ENCODE measurements at places on chromosomes 6 and 20. TPM values are rescaled to one million over a fixed set of nuclear protein-coding genes. Genes with fewer than 3 reads are reported as not detected.

- DNase-seq = no peak
Measured at GRCh38 chr20:61233590-61233989, 18.5 kb upstream of the CDH4 start.

The EPHA7 gene
- not detected for total RNA-seq

DNA sequence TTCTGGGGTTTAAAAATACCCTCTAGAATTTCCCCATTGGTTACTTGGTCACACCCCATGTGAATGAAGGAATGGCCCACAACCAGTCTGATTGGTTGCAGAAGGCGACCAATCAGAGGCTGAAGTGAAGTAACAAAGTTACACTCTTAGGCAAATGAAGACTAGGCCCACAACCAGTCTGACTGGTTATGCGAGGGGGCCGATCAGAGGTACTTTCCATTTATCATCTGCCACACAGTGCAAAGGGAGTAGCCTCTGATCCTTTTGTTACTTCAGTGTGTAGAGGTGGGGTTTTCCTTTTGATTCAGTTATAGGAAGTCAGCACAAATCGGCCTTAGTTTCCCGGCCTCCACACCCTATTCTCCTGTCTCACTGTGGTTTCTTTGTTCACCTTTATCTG is 61.2 kb upstream of the SGK1 start:
- peak; percentile 20 for DNase-seq

GRCh38 chr20:23117738-23118137 is 31.6 kb upstream of the CD93 start:
- no peak for DNase-seq

DNA sequence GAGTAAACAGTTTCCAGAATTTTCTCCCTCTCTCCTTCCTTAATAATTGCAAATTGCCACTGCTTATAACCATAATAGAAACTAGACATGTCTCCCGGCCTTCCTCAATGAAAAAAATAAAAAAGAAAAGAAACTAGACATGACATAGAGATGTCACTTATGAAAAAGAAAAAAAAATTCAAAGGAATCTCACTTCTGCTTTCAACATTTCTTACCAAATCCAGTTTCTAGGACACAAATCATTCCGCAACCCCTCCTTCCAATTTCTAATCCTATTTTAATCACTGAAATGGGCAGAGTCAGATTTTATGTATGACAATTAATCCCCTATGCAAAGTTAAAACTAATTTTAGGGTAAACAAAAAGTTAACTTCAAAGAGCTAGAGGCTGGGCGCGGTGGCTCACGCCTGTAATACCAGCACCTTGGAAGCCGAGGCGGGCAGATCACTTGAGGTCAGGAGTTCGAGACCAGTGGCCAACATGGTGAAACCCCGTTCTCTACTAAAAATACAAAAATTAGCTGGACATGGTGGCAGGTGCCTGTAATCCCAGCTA is 40.1 kb upstream of the EEF1A1 start:
- no peak for DNase-seq

DNA sequence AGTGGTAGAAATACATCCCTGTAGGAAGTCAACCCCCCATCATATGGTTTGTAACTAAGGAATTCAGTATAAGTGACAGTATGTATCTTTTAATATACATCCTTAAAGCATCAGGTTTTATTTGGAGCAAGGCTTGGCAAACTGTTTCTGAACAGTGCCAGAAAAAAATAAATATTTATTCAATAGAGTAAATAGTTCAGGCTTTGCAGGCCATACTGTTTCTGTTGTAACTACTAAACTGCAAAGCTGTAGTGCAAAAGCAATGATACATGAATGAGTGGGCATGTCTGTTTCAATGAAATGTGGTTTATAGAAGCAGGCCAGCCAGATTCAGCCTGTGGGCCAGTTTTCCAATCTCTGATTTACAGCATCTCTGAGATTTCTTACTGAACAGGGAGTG is 977 bp downstream of the MEI4 start:
- no peak for DNase-seq

The ATP9A gene
- total RNA-seq = 1.2 TPM

DNA sequence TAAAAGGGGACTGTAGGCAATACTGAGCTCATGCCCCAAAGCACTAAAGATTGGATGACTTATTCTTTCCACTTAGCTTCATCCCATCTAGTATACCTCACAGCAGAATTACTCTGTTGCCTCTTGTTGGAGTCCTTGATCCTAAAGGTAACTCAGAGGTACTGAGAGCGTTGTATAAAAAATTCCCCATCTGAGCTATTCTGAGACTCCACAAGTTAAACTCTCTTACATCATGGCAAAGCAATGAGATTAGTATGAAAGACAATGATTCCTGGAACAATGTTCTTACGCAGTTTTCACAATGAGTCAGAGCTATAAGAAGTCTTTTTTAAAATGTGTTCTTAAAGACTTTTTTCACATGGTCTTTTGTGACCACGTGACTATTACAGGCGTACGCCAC is 370.1 kb downstream of the ADGRB3 start:
- DNase-seq = no peak

GRCh38 chr6:84618046-84618752 is 146.2 kb downstream of the TBX18 start:
- DNase-seq = no peak

The ATP5F1E gene
- 95.0 TPM for total RNA-seq

The NELFCD gene
- total RNA-seq = 119 TPM

The LRFN2 gene
- total RNA-seq = not detected

GRCh38 chr6:168128006-168128630 is 49.1 kb upstream of the FRMD1 start:
- no peak for DNase-seq

The BMP7 gene
- total RNA-seq = not detected

DNA sequence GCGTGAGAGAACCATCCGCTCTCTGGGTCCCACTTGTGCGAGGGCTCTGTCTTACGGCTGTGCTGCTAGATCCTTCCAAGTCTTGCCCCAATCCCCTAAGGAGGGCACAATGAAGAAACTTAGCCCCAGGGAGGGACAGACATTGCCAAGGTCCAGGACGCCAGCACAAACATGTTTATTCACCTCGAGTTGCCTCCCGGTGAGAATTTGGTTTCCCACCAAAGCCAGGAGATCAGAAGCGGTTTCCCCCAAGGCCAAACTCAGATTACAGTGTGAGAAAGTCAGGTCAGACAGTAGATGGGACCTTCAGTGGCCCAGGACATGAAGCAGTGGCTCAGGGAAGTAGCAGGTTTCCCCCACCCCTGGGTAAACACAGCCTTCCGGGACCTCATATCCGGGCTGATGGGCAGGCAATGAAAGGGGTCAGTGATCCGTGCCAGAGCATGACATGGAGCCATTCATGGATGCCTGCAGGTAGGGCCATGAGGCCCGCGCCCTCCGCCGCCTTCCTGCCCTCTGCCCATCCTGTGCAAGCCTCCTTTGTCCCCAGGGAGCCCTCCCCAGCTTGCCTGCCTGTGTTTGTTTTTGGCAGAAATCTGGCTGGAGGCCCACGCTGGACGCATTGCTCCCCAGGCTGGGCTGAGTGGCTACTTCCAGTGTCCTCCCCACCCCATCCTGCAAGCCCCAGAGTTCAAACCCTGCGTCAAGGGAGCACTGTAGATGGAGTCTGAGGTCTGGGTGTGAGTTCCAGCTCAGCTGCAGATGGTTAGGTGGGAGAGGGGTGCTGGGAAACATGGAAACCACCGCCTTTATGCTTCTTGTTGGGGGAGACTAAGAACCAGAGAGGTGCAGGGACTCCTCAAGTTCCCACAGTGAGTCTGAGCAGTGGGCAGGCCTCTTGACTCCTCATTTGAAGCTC is 2.0 kb downstream of the BPIFB2 start:
- DNase-seq = no peak

DNA sequence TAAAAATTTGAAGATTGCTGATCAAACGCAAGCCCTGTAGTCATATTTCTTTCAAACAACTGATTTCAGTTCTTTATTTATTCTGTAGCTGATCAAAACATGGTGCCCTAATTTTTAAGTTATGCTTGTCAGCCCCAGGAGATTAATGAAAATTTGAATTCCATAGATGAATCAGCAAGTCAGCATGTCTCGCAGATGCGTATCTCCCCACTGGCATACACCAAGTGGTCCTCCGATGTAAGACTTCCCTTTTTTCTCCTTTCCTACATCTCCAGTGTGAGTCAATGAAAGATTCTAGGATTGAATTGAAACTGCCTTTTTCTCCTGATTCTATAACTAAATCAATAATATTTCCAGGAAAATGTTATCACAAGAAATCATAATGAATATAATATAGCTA is 539.6 kb upstream of the NOX3 start:
- DNase-seq = no peak

The ETV7 gene
- 4.9 TPM for total RNA-seq

DNA sequence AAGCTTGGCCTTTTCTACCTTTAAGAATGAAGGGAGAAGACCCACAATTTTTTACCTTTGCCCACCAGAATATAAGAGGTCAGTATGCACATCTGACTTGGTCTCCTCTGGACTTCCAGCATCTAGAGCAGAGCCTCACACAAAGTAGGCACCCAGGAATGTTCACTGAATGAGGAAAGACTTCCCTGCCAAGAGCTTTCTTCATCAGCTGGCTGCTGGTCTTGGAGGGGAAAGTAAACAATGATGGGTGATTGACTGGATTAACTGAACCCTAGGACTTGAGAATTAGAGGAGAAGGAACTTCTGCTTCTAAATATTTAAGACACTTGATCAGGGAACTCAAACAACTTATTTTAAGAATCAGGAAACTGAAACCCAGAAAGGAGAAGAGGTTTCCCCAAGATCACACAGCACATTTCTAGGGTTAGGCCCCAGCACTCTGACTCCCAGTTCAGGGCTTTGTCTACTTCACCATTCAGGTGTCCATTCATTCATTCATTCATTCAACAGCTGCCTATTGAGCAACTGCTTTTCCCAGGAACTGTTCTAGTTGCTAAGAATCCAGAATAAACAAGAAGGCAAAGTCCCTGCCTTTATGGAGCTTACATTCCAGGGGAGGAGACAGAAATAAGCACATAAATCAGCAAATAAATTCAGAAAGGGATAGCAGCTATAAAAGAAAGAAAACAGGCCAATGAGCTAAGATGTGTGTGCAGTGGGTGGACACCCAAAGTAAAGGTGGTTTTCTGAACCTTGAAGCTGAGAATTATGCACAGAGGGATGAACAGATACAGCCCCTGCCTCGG is 216.9 kb upstream of the LRFN2 start:
- DNase-seq = no peak

DNA sequence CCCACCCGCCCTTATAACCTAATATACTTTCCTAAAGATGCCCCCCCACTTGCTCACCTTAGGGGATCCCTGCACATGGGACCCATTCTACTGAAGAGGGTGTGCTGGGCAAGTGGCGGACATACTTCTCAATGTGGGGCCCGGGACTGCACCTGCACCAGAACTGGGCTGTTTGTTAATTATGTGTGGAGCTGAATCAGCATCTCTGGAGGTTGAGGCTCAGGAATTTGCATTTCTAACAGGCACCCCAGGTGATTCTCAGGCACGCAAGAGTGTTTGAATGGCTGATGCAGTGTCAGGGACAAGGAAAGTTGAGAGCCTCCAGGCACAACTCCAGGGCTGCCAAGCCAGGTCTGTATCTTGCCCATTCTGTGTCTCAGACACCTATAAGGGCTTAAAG is 8.9 kb upstream of the PTPRT start:
- DNase-seq = no peak

Measured in activated T-cell treated with anti-CD3 and anti-CD28 coated beads, Interleukin-2, amount 50 U/mL, for 4 hours (primary cell).